ENCODE measurements at places on chromosomes 7 and 10.

DNA sequence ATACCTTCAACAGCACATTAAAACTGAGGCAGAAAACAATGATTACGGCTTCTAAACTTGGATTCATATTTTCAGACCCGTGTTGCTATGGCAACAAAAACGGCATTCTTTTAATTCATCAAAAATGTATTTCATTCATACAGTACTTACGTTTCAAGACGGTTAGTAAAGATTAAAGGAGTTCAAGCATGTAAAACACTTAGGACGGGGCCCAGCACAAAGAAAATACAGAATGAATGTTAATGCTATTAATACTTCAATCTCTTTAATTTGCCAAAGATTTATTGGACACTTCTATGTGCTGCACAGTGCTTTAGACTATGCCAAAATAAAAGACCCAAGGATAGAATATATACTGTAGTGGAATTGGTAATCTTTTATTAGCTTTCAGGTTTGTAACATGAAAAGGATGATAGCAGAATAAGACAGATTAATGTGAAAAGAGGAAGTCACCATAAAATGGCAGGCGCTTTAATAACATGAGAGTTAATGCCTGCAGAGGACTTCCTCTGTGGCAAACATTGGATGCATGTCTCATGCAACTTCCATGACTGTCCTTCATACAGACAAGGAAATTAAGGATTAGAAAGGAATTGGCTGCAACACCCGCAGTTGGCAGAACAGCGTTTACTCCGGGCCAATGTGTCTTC lies 201.6 kb upstream of the KLF6 start:
- no peak for DNase-seq

GRCh38 chr7:72092769-72093168 lies 319.4 kb downstream of the CALN1 start:
- DNase-seq, result no peak

- no peak for DNase-seq
Measured at GRCh38 chr7:145989469-145989868, 127.1 kb upstream of the CNTNAP2 start.

- DNase-seq, result no peak
Measured at GRCh38 chr10:105207476-105207995, 566.4 kb downstream of the SORCS3 start.

DNA sequence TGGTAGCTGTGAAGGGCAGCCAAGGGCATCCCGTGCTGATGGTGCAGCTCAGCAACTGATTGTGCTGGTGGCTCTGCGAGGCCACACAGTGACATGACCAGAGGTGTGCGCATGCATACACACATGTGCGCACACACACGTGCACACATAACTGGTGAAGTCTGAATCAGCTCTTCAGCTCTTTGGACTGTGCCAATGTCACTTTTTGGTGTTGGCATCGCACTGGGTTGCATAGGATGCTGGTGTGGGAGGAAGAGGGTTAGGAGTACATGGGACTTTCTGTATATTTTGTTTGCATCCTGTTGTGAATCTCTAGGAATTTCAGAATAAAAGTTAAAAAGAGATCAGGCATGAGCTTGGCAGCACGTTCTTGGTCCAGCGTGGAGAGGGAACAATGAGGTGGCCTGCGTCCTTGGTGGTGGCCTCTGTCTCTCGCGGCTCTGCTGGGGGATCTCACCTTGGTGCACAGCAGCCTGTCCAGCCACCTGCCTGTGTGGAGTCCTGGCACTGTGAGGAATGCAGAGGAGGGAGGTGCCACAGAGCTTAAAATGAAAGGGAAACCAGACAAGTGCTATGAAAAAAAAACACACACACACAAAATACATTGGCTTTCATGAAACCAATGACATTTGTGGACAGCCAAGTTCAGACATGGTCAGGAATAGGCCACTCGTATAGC lies 124.0 kb downstream of the TRRAP start:
- DNase-seq, result no peak

- no peak for DNase-seq
Measured at GRCh38 chr7:71937840-71938371, 474.2 kb downstream of the CALN1 start.

- no peak for DNase-seq
Measured at GRCh38 chr10:119409906-119410305, 132.6 kb downstream of the RGS10 start.

DNA sequence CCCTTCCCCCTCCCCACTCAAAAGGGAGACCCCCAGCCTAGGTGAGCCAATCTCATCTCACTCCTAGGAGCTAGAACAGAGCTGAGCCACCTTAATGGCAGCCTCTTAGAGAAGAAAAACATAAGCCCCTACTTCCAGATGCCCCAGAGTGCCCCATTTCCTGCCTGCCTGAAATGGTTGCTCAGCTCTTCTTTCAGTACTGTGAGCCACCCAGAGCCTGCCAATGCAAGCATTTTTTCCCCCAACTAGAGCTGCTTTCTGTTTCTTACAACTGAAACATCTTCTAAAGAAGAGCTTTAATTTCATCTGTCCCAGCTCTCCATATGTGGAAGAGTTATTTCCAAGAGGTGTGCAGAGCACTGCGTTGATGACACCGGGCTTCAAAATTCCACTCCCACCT lies 136.7 kb downstream of the PLPP4 start:
- DNase-seq, result no peak

GRCh38 chr10:128096486-128097199 lies 29.6 kb downstream of the MKI67 start:
- no peak for DNase-seq

DNA sequence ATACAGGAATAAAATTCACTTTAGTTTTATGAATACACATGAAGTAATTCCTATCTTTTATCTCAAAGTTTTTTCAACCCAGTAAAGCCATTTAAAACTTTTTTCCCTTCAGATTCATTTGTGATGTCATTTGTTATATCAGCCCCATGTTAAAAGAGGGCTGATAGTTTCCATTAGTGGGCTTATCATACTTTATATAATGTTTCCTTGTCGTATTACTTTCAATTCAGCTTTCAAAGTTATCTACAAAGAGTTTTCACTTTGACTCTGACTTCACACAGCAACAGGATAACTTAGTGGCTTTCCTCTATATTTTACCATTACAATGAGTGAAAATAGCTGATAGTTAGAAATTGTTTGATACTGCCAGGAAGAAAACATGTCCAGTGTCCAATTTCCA lies 484.8 kb downstream of the SUGCT start:
- no peak for DNase-seq

GRCh38 chr7:82528577-82529310 lies 85.2 kb upstream of the CACNA2D1 start:
- DNase-seq, result no peak

DNA sequence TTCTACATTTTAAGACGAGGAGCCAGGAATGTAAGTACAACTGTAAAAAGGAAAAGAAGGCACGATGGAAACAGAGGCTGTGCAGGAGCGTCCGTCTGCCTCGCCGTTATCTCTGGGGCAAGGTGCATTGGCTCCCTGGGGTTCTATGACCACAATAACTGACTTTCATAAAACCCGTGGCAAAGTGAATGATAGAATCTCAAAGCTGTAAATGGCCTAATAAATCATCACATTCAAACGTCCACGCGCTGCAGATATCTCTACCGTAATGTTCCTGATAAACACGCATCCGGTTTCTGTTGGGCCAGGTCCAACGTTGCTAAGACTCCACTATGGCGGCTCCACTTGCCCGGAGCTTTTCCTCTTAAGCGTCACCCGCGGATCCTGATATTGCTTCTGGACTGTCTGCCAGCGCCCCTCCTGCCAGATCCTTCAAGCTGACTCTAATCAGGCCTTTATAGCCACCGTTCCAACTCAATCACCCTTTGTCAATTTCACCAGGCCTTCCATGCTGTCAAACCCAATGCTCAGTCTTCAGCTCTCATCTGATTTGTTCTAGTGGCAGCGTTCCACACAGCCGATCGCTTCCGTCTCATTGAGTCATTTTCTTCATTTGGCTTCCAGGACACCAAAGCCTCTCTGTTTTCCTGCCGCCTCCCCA lies 265.6 kb upstream of the FOXK1 start:
- no peak for DNase-seq

DNA sequence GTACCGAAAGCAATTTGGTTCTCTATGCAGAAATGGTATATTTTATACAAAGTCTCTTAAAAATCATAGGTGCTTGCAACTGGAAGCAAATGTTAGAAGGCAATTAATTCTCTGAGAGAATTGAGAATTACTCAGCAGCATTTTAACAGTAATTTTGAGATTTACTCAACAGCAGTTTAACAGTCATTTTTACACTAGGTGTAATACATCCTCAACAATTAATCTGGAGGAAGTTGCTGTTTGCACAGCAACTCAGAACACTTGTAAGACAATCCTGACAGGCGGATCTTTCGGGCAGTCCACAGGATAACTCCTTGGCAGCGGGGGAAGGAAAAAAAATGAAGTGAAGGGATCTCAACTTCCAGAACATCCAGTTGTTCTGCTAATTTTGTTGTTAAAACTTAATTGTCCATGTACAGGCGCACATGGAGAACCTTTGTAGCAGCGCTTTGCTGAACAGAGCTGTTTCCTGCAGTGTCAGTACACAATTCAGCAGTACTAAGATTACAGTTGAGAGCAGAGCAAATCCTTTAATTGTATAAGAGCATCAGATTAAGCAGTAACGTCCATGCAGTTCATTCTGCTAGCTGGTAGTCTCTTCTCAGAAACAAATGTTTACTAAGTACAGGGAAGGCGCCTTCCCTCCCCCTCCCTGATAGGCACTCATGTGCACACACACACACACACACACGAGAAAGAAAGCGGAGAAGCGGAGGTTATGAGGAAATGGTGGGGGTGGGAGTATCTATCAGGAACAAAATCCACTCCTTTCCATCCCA lies 43.8 kb downstream of the ENO4 start:
- no peak for DNase-seq

GRCh38 chr10:70584366-70584765 lies 18.2 kb downstream of the PRF1 start:
- no peak for DNase-seq

GRCh38 chr10:29649561-29650551 lies 15.1 kb upstream of the SVIL start:
- no peak for DNase-seq
